Activated T-helper 2 cell treated with anti-CD3 and anti-CD28 coated beads, Interferon-gamma antibody, Interleukin-2, Interleukin-4, amounts not matched to agents 10 μg/mL and 5 μg/mL and 100 μg/mL, durations not matched to agents 14 hours and 24 hours and 36 hours (primary cell): ENCODE measurements at places on chromosomes 5 and 9.

DNA sequence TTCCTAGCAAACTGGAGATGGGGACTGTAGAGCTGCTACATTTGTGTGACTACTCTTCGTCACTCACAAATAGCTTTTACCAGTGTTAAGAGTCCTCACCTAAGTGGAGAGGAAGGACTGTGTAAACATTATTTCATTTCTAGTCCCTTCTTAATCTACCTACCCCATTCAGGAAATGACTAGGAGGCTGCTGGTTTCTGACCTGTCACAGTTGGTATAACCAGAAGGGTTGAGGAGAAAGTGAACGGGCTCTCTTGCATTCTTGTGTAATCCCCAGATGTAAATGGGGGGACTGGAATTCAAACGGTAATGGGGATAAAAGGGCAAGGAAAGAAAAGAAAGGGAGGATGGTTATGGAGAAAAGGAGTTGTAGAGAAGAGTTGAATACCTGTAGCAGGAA is 35.4 kb upstream of the BNIP1 start:
- no peaks in the 10 kb centered on the region for H3K27me3 ChIP-seq
- H3K36me3 ChIP-seq: peaks cover 25% of the 10 kb centered on the region
- H3K4me3 ChIP-seq: no peak overlapping the region

- no peak overlapping the region for H3K4me3 ChIP-seq
- no peaks in the 10 kb centered on the region for H3K36me3 ChIP-seq
- DNase-seq: no peak
- peaks cover 22% of the 10 kb centered on the region for H3K27me3 ChIP-seq
These were observed 67.4 kb downstream of the CDO1 start for GRCh38 chr5:115749016-115749415.

DNA sequence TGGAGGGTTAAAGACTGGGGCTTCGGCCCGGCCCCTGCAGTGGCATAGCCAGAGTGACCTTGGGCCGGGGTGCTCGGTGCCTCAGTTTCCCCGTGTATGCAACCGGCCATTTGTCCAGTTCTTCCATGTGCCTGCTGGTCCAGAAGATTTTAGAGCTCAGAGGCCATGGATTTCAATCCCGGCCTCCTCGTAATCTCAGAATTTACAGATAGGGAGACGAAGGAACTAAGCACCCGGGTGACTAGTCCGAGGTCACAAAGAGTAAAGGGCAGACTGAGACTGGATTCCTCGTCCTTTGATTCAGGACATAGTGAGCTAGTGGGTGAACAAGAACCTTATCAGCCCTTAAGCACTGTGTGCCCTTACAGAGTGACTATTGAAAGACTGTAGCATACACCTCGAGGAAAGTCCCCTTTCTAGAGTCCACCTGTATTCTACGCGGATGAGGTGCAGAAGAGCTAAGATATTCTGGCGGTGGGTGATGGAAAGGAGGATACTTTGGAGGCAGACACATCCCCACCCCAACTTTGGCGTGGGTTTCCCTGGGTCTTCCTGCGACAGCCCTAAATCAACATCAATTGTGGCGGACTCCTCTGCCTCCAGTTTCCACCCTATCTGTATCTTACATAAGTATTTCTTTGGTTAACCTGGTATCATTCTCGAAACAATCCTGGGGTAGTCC is 597 bp downstream of the SLC31A1 start:
- peaks cover 28% of the 10 kb centered on the region for H3K36me3 ChIP-seq
- peak overlapping the region; percentile 78 for H3K27ac ChIP-seq
- no peaks in the 10 kb centered on the region for H3K27me3 ChIP-seq
- H3K4me3 ChIP-seq: peak overlapping the region; percentile 92
- peaks cover 44% of the 10 kb centered on the region for H3K4me1 ChIP-seq

DNA sequence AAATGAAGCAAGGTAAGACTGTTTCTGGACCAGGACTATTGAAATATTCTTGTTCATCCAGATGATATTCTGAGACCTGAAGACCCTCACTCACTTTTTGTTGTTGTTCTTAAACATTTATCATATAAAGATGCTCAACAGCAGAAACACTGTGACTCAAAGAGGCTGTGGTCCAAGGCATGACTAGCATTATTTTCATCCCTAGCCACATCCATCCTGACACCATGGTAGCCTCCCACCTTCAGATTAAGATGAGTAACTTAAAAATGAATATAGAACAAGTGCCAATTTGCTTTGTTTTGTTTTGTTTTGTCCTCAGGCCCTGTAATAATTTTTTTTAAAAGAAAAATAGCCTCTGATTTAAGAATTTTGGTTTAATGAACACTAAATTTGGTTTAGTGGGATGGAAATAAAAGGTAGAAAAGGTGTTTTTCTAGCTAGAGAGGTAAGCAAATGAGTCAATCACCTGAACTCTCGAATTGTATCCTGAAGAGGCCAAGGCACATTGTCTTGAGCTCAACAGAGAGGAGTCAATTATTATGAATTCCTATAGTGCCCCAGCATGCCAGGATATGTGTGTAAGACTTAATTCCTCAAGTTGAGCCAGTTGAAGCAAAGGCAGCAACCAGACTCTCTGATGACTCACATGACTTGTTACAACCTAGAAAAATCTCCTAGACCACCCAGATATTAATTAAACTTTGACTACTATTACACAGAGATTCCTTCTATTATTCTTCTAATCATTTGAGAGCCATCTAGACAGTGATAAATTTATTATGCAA is 380.1 kb upstream of the TUSC1 start:
- DNase-seq: no peak
- H3K36me3 ChIP-seq: no peaks in the 10 kb centered on the region
- H3K4me3 ChIP-seq: no peak overlapping the region
- H3K4me1 ChIP-seq: no peaks in the 10 kb centered on the region
- H3K27ac ChIP-seq: no peak overlapping the region

- H3K4me1 ChIP-seq: peaks cover 29% of the 10 kb centered on the region
- H3K27me3 ChIP-seq: no peaks in the 10 kb centered on the region
- no peak overlapping the region for H3K4me3 ChIP-seq
- peak; percentile 33 for DNase-seq
- no peak overlapping the region for H3K27ac ChIP-seq
These were observed 6.3 kb downstream of the TESK1 start for GRCh38 chr9:35611230-35611797.

DNA sequence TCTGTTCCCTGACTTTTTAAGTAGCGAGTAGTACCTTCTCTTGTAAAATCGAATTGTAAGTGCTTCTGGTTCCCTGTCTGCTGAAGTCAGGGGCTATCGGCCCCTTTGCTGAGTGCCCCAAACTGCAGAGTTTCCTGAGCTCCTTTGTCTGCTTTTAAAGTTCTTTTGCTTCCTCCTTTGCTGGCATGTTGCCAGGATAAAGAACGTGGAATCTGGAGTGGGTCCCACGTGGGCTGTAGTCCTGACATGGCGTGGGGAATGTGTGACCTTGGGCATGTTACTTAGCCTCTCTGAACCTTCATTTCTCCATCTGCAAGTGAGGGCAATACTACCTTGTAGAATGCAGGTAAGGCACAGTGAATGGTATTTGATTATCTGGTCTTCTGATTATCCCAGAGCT is 13.7 kb upstream of the ODF2 start:
- H3K36me3 ChIP-seq: no peaks in the 10 kb centered on the region
- no peak overlapping the region for H3K27ac ChIP-seq
- H3K4me3 ChIP-seq: no peak overlapping the region
- DNase-seq: no peak
- no peaks in the 10 kb centered on the region for H3K27me3 ChIP-seq

- H3K4me1 ChIP-seq: no peaks in the 10 kb centered on the region
- no peak for DNase-seq
- no peaks in the 10 kb centered on the region for H3K27me3 ChIP-seq
- H3K27ac ChIP-seq: no peak overlapping the region
- no peaks in the 10 kb centered on the region for H3K36me3 ChIP-seq
These were observed 169.7 kb upstream of the IRX2 start for GRCh38 chr5:2921176-2921575.

- H3K36me3 ChIP-seq: peaks cover 3% of the 10 kb centered on the region
- H3K27me3 ChIP-seq: no peaks in the 10 kb centered on the region
- no peak overlapping the region for H3K27ac ChIP-seq
- H3K4me3 ChIP-seq: no peak overlapping the region
- peaks cover 28% of the 10 kb centered on the region for H3K4me1 ChIP-seq
- DNase-seq: no peak
These were observed 24.7 kb upstream of the LMNB1 start for GRCh38 chr5:126752081-126752785.

DNA sequence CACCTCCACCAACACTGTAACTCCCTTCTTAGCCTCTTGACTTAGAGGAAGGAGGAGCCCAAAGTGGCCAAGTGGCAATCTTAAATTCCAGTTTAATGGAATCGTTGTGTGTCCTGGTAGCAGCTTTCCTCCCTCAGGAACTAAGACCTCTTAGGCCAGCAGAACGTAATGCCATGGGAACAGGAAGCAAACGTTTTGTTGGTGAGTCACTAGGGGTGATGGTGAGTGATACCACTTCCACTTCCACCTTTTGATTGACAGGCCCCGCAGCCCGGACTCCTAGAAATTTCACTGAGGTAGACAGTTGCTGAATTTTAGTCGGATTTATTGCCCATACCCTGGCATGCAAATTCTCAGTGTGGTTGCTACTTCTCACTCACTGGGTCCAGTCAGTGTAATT is 94.2 kb upstream of the FBN2 start:
- no peaks in the 10 kb centered on the region for H3K27me3 ChIP-seq
- no peak for DNase-seq
- H3K27ac ChIP-seq: no peak overlapping the region

DNA sequence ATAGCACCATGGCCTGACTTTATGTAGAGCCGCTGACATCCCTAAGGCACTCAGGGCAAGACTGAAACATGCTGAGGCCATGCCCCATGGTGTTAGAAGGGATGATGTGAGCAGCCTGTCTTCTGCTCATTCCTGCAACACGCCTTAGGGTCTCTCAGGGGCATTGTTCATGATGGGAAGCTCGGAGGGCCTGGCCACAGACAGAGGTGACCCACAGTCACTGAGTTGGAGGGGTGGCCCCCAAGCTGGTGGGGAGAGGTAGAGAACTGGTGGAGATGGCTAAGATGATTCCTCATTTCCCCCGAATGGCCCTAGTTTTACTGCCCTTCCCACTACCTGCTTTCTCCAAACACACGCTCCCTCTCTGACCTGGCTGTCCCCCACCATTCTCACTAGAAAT is 135.2 kb downstream of the BARX1 start:
- H3K36me3 ChIP-seq: no peaks in the 10 kb centered on the region
- H3K4me3 ChIP-seq: no peak overlapping the region
- no peak for DNase-seq

DNA sequence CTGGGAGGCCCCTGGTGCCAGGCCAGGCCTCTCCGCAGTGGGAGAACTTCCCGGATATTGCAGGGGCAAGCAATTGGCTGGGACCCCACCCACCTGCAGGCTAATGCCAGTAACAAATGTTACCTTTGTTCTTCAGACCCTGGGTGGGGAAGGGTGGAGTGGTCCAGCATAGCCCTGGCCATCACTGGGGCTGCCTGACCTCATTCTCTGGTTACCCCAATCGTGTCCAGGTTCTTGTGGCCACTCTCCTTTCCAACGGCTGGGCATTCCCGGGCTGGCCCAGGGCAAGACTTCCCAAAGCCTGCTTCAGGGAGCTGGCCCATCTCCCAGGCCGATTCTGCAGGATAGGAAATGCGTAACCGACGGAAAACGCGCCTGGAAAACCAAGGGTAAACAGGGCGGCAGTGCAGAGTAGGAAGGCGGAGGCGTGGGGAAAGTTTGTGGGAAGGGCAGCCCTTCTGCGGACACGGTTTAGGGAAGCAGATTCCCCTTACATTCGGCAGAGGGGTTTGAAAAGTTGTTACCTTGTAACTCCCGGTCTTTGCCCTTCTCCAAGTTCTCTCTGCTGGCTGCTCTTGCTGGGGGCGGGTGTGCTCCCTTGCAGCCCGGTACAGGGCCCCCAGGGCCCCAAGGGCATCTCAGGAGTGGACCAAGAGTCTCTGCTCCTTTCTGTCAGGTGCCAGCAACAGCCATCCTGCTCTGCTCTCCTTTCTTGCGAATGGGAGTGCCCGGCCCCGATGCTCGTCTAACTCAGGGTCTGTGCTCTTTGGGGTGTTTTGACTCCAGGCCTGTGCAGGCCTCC is 3.5 kb downstream of the NRARP start:
- peaks cover 5% of the 10 kb centered on the region for H3K4me1 ChIP-seq
- no peak for DNase-seq
- no peak overlapping the region for H3K27ac ChIP-seq
- no peak overlapping the region for H3K4me3 ChIP-seq
- H3K27me3 ChIP-seq: peaks cover 33% of the 10 kb centered on the region
- no peaks in the 10 kb centered on the region for H3K36me3 ChIP-seq

- peaks cover 14% of the 10 kb centered on the region for H3K27me3 ChIP-seq
- peaks cover 12% of the 10 kb centered on the region for H3K4me1 ChIP-seq
- H3K27ac ChIP-seq: peak overlapping the region; percentile 43
- DNase-seq: no peak
- H3K4me3 ChIP-seq: no peak overlapping the region
- H3K36me3 ChIP-seq: no peaks in the 10 kb centered on the region
These were observed 123.5 kb downstream of the SLC24A2 start for GRCh38 chr9:19665146-19665863.

- no peak overlapping the region for H3K4me3 ChIP-seq
- no peak overlapping the region for H3K27ac ChIP-seq
- no peaks in the 10 kb centered on the region for H3K27me3 ChIP-seq
These were observed 86.6 kb upstream of the SAP30L start for GRCh38 chr5:154359221-154359573.

DNA sequence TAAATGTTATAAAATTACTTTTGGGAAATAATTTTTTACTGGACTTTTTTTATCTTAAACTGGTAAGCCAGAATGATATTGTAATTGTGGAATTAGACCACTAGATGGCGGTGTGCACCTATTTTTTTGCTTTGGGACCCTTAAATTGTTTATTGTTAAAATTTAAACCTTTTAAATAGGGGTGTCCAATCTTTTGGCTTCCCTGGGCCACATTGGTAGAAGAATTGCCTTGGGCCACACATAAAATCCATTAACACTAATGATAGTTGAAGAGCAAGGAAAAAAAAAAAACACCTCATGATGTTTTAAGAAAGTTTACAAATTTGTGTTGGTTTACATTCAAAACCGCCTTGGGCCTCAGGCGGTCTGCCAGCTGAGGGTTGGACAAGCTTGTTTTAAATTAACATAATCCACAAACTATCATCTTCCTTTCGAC is 28.4 kb upstream of the GADD45G start:
- H3K27me3 ChIP-seq: peaks cover 58% of the 10 kb centered on the region
- no peak for DNase-seq
- H3K4me3 ChIP-seq: no peak overlapping the region
- no peak overlapping the region for H3K27ac ChIP-seq
- peaks cover 15% of the 10 kb centered on the region for H3K4me1 ChIP-seq
- no peaks in the 10 kb centered on the region for H3K36me3 ChIP-seq

DNA sequence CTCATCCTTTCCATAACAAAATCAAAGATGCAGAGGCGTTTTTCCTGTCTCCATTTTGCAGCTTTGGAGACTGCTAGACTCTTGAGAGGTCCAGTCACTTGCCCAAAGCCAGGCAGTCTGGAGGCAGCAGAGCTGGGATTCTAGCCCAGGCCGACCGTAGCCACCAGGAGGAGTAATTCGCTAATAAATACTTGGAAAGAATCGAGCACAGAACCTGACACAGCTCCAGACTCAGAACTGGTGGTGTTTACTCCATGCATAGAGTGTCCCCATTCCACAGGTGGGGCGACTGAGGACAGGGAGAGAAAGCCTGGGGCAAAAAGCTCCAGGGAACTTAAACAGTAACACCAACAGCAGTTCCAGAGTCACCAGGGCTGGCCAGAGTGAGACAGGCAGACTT is 10.7 kb upstream of the CERCAM start:
- no peaks in the 10 kb centered on the region for H3K4me1 ChIP-seq
- DNase-seq: no peak
- peaks cover 40% of the 10 kb centered on the region for H3K27me3 ChIP-seq
- H3K4me3 ChIP-seq: no peak overlapping the region
- H3K36me3 ChIP-seq: no peaks in the 10 kb centered on the region

- H3K4me1 ChIP-seq: no peaks in the 10 kb centered on the region
- DNase-seq: no peak
- no peaks in the 10 kb centered on the region for H3K27me3 ChIP-seq
These were observed 317.1 kb downstream of the MAT2B start for GRCh38 chr5:163822548-163822947.
